ENCODE measurements at places on chromosomes 3 and 15.

DNA sequence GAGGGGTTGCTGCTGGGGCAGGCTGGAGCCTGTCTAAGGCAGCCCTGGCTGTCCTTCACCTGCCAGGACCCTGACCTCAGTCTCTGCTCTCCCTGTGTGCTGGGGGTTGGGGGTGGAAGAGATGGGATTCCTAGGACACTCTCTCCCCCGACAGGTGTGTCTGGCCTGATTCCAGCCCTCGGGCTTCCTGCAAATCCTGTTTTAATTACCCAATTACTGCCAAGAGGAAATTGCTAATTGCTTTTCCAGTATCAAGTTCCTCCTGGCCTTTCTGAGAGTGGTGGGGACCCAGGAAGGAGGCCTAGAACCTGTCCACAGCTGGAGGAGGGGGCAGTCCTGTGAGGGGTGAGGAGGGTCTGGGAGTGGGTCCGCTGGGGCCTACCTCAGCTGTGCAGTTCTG, 15.8 kb downstream of the PLXNA1 start:
- DNase-seq = no peak

- no peak for DNase-seq
Observed at GRCh38 chr3:79140708-79141107, 627.1 kb downstream of the ROBO1 start.

GRCh38 chr15:43889042-43889441, 62.2 kb downstream of the WDR76 start:
- DNase-seq = no peak

- DNase-seq = peak; percentile 55
Observed at GRCh38 chr3:197297002-197297401, 1.4 kb downstream of the DLG1 start.

GRCh38 chr3:189349772-189350171, 178.0 kb downstream of the TPRG1 start:
- no peak for DNase-seq

DNA sequence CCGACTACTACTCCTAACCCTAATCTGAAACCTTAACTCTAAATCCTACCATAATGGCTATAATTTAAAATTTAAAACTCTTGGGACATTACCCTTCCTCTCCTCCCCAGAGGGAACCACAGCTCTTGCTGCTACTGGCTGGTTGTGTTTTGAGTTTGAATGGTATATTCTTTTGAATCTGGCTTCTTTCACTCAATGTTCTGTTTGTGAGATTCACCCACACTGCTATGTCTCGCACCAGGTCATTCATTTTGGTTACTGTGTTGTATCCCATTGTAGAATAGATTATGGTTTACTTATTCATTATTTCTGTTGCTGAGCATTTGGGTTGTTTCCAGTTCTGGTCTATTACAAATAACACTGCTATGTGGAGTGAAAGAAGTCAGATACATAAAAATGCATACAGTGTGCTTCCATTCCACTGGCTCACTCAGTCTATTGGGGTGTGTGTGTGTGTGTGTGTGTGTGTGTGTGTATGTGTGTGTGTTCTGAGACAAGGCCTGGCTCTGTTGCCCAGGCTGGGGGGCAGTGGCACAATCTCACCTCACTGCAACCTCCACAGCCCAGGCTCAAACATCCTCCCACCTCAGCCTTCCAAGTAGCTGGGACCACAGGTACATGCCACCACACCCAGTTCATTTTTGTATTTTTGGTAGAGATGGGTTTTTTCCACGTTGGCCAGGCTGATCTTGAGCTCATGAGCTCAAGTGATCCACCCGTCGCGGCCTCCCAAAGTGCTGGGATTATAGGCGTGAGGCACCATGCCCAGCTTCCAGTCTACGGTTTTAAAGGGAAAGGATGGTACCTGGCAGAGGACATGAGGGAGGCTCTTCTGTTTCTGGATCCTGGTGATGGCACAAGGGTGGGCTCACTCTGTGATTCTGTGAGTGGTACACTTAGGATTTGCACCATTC, 19.2 kb upstream of the SYNM start:
- no peak for DNase-seq

GRCh38 chr3:189588475-189589178, 42.6 kb upstream of the TP63 start:
- DNase-seq = no peak

DNA sequence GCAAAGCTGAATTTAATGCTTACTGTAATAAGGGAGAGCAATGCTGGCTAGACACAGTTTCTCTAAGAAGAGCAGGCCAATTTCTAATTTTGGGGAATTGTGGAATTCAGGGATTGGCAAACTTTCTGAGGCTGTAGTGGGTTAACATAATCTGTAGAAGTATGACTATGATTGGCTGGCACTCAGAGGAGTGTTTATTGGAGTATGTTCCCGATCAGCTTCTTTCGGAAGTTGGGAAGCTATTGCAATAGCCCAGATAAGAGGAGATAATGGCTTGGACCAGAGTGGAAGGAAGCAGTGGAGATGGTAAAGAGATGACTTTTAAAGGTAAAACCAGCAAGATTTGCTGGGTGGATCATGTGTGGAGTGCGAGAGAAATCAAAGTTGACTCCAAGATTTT, 19.4 kb downstream of the TMOD3 start:
- no peak for DNase-seq

- no peak for DNase-seq
Observed at GRCh38 chr15:90789462-90789861, 72.3 kb downstream of the BLM start.
